ENCODE measurements at places on chromosomes 1 and 21.

GRCh38 chr1:68112835-68113243 is 62.4 kb upstream of the DIRAS3 start:
- DNase-seq = peak; percentile 80

DNA sequence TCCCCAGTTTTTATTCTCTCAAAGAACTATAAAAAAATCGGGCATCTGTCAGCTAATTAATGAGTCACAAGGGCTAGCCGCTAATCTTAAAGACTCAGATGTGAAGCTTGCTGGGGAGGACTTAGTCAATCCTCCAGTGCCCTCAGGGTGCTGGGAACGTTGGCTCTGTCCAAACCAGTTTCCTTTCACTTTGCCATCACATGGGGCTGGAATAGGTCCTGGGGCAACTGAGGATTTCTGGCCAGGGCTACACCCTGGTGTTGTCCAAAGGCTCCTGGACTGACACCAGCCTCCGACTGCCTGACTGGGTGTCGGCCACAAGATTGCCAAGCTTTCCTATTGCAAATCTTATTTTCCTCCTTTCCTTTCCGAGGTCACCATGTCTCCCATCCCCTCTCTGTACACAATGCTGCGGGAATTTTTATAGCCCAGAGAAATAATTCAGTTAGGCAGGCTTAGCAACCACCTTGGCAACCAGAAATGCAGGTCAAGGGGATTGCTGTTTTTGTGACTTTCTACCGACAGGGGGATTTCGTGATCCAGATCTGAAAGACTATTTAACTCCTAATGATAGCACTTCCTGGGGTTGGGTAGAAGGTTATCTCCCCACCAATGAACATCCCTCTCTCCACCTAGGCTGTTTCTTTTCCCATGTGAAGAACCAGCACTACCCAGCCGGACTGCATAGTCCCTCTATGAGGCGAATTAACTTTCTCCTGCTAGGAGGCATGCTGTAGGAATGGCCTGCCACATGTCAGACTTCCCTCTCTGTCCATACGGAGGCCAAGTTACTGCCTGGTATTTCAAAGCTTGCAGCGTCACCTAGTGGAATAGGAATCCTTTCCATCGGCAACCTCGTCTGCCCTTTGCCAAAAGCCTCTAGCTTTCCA is 29.9 kb upstream of the CTBS start:
- peak; percentile 76 for DNase-seq

DNA sequence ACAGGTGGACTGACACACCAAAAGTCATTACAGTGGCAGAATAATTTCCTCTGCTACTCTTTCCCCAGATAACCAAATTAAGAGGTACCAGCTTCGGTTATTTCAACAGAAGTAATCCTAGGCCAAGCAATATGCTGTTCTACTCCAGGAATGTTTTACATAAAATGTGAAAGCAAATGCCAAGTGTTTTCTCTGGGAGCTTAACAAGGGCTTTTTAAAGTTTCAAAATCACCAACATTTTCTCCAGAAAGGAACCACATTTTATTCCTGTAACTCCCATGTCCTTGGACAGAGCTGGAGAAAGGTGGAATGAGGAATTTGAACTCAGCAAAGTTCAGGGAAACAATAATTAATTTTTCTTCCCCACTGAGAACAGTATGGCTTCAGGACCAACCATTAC is 27.2 kb downstream of the CNN3 start:
- no peak for DNase-seq

DNA sequence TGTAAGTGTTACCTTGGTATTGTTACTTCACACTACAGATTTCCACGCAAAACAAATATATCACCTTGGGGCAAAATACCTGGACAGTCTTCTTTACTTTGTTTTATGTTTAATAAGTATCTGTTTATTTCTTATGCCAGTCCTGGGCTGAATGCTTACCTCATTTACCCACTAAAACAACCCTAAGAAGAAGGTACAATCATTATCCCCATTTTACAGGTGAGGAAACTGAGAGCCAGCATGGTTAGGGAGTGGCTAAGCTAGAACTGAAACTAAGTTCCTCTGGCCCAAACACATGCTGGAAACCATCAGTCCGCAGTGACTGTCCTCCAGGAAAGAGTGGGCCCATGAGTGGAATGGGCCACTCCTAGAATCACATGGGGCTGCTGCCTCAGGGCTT is 13.0 kb upstream of the GUCA2B start:
- DNase-seq = no peak

DNA sequence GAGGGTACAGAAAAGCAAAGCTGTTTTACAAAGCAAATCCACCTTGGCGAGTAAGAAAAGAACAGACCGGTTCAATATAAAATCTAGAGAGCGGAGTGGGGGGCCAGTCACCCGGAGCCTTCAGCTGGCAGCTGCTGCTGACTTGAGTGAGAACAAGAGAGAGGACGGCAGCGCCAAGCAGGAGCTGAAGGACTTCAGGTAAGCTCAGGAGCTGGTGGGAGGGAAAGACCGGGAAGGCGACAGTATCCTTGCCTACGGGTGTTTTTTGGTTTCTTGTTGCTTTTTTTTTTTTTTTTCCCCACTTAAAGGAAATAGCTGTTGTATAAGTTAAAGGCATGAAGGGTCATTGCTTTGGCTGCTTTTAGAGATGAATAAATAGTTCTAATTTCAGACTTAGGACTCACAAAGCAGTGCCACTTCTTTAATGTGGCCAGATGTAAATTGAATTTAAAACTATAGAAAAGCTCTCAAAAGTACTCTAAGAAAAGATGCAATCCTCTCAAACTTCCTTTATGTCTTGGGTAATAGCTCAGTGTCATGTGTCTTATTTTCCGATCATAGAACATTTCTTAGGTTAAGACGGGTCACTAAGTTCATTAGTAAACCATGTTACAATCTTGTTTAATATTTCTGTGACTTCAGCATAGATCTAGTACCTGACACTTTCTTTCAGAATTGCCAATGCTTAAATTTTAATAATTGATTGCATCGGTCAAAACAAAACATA is 82.8 kb downstream of the PRDM2 start:
- DNase-seq = no peak

DNA sequence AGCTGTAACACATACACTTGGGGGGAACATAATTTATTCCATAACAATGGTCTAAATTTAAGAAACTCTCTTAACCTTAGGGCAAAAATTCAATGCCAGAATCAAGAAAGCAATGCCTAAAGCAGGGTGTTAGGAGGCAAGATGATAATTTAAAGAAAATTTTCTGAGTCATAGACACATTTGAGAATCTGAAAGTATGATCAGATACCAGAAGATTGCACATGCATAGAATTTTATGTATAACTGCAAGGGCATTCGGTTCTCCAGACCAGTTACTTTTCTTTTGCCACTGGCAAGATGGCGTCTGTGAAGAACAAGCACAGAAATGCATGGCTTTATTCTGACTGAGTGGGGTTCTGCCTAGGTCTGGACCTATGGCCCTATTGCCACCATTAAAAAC is 64.4 kb upstream of the IPO9 start:
- no peak for DNase-seq

DNA sequence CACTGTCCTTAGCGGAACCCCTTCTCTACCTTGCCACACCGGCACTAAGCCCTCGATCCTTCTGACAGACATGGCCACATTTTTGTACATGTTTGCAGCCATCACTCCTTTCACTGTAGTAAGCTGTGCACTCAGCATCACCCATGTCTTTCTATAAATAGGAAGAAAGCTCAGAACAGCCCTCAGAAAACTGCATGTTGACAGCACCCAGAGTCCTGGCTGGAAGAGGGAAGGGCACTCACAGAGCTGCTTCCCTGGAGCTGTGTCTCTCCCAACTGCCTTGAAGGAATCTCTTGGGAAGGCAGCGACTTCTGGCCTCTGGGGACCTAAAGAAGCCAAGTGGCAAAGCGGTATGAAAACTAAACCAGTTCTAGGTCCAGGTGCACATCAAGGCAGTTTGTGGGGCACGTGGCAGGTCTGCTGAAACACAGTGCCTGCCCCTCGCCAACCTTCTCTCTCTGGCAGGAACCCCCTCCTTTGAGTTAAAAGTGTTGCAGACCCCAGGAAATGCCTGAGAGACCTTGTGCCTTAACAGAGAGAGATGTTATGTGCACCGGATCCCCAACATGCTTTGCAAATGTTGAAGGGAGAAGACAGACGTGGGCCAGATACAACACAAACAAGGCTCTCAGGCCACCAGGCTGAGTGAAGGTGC is 41.9 kb upstream of the H6PD start:
- DNase-seq = no peak

- peak; percentile 94 for DNase-seq
Observed at GRCh38 chr1:60989749-60990713, 92.3 kb upstream of the NFIA start.

GRCh38 chr1:46110521-46110920 is 21.9 kb downstream of the PIK3R3 start:
- DNase-seq = no peak

GRCh38 chr1:21937372-21938121 is 437 bp upstream of the HSPG2 start:
- DNase-seq = peak; percentile 92

- DNase-seq = no peak
Observed at GRCh38 chr21:31133243-31133830, 95.1 kb upstream of the KRTAP19-8 start.

DNA sequence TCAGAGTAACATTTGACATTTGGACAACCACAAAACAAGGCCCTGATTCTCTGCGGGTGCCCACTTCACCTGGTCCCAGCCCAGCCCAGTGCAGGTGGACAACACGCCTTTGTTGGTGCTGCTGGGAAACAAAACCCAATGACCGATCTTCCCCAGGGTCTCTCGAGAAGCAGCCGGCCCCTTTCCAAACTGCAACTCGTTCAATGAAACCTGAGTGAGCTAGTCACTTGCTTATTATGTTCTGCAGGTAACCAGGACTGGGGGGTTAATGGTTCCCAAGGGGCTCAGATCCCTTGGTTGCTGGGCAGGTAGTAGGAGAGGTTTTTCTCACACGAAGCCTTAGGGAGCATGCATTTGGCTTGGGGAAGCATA is 42.9 kb downstream of the ABCG1 start:
- DNase-seq = no peak

DNA sequence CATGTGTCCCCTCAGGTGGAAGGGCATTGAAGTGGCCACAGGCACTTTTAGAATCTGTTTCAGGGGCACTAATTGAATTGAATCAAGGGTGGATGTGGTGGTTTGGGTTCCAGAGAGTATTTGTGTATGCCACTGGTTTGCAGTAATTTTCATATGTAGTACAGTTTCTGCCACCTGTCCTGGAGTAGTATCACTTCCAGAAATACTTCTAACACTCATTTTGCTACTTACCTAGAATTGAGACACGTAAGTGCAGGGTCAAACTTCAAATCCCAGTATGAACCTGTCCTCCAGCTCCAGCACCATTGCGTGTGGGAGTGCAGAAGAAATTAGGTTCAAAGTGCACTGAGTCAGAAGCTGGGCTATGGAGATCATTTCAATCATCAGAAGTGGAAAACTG is 26.8 kb downstream of the RSPH1 start:
- no peak for DNase-seq

GRCh38 chr1:31510304-31510703 is 66.0 kb upstream of the TINAGL1 start:
- DNase-seq = no peak
